PC-3 (cell line): ENCODE measurements at places on chromosomes 6 and 20. TPM values are rescaled to one million over a fixed set of nuclear protein-coding genes. Genes with fewer than 3 reads are reported as not detected.

- H3K4me1 ChIP-seq: peaks cover 7% of the 10 kb centered on the region
- H3K36me3 ChIP-seq: no peaks in the 10 kb centered on the region
- no peak overlapping the region for H3K4me3 ChIP-seq
These were observed 86.0 kb downstream of the MBOAT1 start for GRCh38 chr6:20126102-20126752.

- no peaks in the 10 kb centered on the region for H3K27me3 ChIP-seq
- DNase-seq: peak; percentile 96
- H3K36me3 ChIP-seq: no peaks in the 10 kb centered on the region
- peak overlapping the region; percentile 89 for H3K27ac ChIP-seq
These were observed 102.6 kb downstream of the CDC5L start for GRCh38 chr6:44489910-44490604.

- H3K4me1 ChIP-seq: no peaks in the 10 kb centered on the region
- peak; percentile 6 for DNase-seq
- H3K4me3 ChIP-seq: no peak overlapping the region
- H3K27me3 ChIP-seq: no peaks in the 10 kb centered on the region
- no peaks in the 10 kb centered on the region for H3K36me3 ChIP-seq
These were observed 27.6 kb upstream of the HACE1 start for GRCh38 chr6:104887350-104887749.

- no peak overlapping the region for H3K27ac ChIP-seq
- no peaks in the 10 kb centered on the region for H3K27me3 ChIP-seq
- H3K4me1 ChIP-seq: no peaks in the 10 kb centered on the region
- no peak overlapping the region for H3K4me3 ChIP-seq
- no peaks in the 10 kb centered on the region for H3K36me3 ChIP-seq
- no peak for DNase-seq
These were observed 48.3 kb upstream of the SLC35B3 start for GRCh38 chr6:8483650-8484049.

- no peak overlapping the region for H3K4me3 ChIP-seq
- DNase-seq: no peak
- no peaks in the 10 kb centered on the region for H3K27me3 ChIP-seq
- no peaks in the 10 kb centered on the region for H3K36me3 ChIP-seq
These were observed 404.6 kb downstream of the BTBD9 start for GRCh38 chr6:38234934-38235682.

GRCh38 chr20:53133125-53133524, 161.0 kb downstream of the TSHZ2 start:
- no peak overlapping the region for H3K4me3 ChIP-seq
- H3K4me1 ChIP-seq: no peaks in the 10 kb centered on the region
- no peaks in the 10 kb centered on the region for H3K36me3 ChIP-seq

GRCh38 chr6:169087443-169088041, 166.1 kb downstream of the THBS2 start:
- no peak overlapping the region for H3K4me3 ChIP-seq
- H3K27me3 ChIP-seq: no peaks in the 10 kb centered on the region
- H3K27ac ChIP-seq: no peak overlapping the region
- H3K4me1 ChIP-seq: peaks cover 3% of the 10 kb centered on the region; the same call in 1 of the 2 replicates
- no peak for DNase-seq

GRCh38 chr20:49811825-49812506, 662 bp upstream of the SLC9A8 start:
- no peaks in the 10 kb centered on the region for H3K36me3 ChIP-seq
- H3K27ac ChIP-seq: peak overlapping the region; percentile 80
- DNase-seq: no peak

DNA sequence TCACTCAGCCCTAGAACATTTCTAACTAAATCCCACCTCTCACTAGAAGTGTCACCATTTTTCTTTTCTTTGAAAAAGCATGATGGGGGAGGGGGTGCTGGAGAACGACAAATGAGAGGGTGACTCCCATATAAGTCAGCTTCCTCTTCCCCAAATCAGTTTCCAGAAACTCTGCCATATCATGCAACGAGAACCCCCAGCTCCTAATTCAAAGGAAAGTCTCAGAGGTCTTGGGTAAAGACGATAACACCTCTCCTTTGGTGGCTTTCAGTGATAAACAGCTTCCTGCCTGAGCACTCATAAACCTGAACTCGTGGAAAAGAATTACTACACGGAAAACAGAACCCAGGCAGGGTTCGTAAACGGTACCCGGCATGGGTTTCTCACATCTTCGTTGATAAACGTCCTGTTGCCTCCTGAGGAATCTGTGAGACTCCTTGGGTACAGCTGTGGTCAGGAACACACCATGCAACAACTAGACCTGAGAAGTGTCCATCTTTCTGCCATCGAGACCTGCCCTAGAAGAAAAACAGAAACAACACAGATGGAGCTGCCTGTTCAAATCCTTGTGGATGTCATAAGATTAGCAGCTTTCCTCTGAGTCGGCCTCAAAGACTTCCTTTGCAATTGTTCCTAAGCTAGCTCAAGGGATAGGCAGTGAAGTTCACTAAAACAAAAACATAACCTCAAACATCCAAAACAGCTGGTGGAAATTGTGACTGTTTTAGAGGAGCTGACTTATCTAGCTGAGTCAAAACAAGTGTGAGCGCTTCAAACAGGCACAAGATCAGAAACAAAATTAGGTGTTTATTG, 185.8 kb upstream of the PRDM1 start:
- H3K27ac ChIP-seq: no peak overlapping the region
- no peaks in the 10 kb centered on the region for H3K27me3 ChIP-seq
- H3K4me3 ChIP-seq: no peak overlapping the region
- H3K4me1 ChIP-seq: peaks cover 27% of the 10 kb centered on the region
- no peak for DNase-seq

GRCh38 chr6:125316621-125317020, 14.9 kb upstream of the HDDC2 start:
- peaks cover 18% of the 10 kb centered on the region for H3K27me3 ChIP-seq
- no peak overlapping the region for H3K4me3 ChIP-seq
- H3K36me3 ChIP-seq: no peaks in the 10 kb centered on the region
- no peak for DNase-seq
- no peak overlapping the region for H3K27ac ChIP-seq
- H3K4me1 ChIP-seq: no peaks in the 10 kb centered on the region

DNA sequence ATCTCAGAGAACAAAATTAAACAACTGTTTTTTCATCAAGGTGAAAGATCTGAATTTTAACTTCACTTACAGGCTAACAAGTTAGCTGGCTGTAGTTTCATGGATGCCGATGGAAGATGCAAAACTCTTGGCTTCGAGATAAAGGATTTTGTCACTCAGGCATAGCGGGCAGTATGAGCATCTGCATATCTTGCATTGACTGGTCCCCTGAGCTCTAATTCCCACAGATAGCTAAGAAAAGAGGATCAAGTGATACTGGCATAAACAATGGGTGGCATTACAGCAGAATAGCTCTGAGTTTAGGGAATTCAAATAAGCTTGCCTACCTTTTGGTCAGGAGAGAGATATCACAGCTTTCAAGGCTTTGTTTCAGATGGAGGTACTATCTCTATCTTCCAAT, 1.8 kb upstream of the CLVS2 start:
- no peaks in the 10 kb centered on the region for H3K36me3 ChIP-seq
- no peaks in the 10 kb centered on the region for H3K4me1 ChIP-seq
- DNase-seq: no peak
- no peak overlapping the region for H3K4me3 ChIP-seq
- H3K27ac ChIP-seq: no peak overlapping the region

DNA sequence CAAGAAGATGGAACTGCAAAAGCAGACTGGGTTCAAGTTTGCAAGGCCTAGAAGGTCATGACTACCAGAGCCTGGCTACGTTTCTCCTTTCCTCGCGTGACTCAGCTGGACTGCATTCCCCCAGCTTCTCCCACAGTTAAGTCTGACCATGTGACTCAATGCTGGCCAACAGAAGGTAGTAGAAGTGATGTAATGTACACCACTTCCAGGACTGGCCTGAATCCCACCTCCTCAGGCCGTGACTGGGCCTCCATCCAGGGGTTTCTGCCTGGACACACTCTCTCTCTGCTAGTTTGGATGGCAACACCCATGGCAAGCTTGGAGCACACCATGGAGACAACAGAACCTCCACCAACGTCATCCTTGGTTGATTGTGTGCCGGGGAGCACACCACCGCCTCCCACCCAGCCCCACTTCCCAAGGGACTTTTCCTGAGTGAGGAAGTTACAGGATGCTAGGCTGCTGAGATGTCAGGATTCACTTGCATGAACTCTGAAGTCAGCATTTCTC, 112.0 kb upstream of the CDYL start:
- no peaks in the 10 kb centered on the region for H3K4me1 ChIP-seq
- no peaks in the 10 kb centered on the region for H3K27me3 ChIP-seq
- H3K36me3 ChIP-seq: no peaks in the 10 kb centered on the region
- no peak for DNase-seq

DNA sequence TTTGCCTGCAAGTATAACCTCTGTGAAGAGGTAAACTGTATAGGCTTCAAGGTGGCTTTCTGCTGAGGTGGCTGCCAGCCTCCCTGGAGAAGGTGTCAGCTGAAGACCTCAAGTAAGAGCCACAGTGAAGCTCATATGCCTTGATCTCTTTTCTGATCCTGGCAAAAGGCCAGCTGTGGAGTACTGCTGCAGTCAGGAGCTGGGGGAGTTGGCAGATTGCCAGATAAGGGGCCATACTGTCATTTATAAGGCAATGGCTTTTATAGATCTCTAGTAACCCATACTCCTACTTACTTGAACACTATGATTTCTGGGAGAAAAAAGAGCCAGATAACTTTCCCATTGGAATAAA, 8.8 kb upstream of the CEP85L start:
- no peak overlapping the region for H3K4me3 ChIP-seq
- H3K36me3 ChIP-seq: no peaks in the 10 kb centered on the region
- H3K4me1 ChIP-seq: peaks cover 4% of the 10 kb centered on the region; the same call in 1 of the 2 replicates
- DNase-seq: no peak

DNA sequence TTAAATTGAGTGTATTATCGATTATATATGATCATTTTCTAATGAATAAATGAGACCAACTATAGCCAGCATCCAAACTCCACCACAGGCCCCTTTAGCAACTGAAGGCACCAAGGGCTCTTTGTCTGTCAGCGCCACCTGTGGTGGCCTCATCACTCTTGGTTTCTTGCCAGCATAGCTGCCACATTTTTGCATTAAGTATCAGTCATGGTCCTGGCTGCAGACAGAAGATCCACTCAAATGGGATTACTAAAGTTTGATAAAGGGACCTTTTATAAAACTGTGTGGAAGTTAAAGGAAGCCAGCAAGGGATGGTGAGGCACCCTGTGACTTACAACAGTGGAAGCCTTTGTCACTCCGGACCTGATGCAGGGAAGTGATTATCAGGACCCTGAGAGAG, 162.9 kb downstream of the C6orf118 start:
- H3K36me3 ChIP-seq: no peaks in the 10 kb centered on the region
- no peaks in the 10 kb centered on the region for H3K27me3 ChIP-seq
- no peak overlapping the region for H3K27ac ChIP-seq

GRCh38 chr20:47196091-47197081, 160.1 kb downstream of the ZMYND8 start:
- H3K4me3 ChIP-seq: peak overlapping the region; percentile 49
- peaks cover 29% of the 10 kb centered on the region for H3K4me1 ChIP-seq
- DNase-seq: peak; percentile 88

GRCh38 chr20:45685896-45686295, 15.9 kb upstream of the WFDC11 start:
- H3K4me1 ChIP-seq: no peaks in the 10 kb centered on the region
- no peak overlapping the region for H3K27ac ChIP-seq
- 0 out of 2 replicates have a peak, but pooled peaks cover 4% of the 10 kb centered on the region for H3K27me3 ChIP-seq
- DNase-seq: peak; percentile 28

DNA sequence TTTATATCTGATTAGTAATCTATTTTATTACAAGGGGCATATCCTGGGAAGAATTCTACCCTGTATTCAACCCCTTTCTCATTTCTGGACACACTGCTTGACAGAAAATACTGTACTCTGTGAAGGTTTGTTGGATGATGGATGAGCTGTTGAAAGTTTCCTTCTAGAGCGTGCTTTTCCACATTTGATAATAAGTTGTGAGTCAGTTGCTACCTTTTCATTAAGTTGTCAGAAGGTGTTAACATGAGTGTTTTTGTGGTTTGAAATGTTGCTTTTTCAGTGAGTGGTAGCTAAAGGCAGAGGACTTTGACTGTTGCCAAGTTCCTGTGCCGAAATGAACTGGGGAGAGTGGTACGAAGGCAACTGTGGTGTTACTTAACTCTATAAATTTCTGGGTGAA, 3.9 kb upstream of the ECI2 start:
- H3K27ac ChIP-seq: no peak overlapping the region
- DNase-seq: no peak
- no peaks in the 10 kb centered on the region for H3K36me3 ChIP-seq
- H3K27me3 ChIP-seq: no peaks in the 10 kb centered on the region

DNA sequence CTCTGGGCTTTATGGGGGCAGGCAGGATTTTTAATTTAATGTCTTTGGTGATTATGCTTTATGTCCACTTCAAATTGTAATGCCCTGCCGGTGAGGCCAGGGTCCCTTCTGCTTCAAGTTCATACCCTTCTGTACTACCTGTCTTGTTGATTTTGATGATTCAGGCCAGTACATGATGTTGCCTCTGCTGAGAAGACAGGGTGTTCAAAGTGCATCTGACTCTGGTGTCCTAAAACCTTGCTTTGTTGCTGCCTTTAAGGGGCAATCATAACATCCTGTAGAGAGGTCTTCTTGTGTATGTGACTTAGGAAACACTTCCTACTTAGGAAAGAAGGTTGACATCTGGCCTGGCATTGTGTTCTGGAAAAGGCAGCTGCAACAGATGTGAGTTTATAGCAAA, 113.2 kb downstream of the TMEM170B start:
- H3K27ac ChIP-seq: no peak overlapping the region
- peak; percentile 26 for DNase-seq
- no peak overlapping the region for H3K4me3 ChIP-seq
- H3K4me1 ChIP-seq: peaks cover 32% of the 10 kb centered on the region
- H3K27me3 ChIP-seq: no peaks in the 10 kb centered on the region

- no peaks in the 10 kb centered on the region for H3K4me1 ChIP-seq
- no peak overlapping the region for H3K4me3 ChIP-seq
- peaks cover 24% of the 10 kb centered on the region for H3K27me3 ChIP-seq
- H3K27ac ChIP-seq: no peak overlapping the region
- DNase-seq: no peak
These were observed 63.3 kb downstream of the PSMB1 start for GRCh38 chr6:170489836-170490235.

DNA sequence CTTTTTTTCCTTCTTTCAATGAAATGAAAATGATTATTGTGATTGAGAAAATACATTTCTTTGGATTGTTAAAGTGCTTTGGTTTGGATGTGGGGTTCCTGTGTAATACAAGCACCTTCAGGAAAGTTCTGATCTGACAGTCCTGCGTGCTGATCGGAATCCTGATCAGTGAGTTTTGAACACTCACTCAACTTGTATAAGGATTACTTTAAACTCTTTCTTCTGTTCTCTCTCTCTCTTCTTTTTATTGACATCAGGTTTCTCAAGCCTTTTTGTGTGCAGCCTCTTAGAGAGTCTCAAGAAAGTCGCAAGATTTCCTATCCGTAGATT, 710 bp downstream of the TINAG start:
- H3K36me3 ChIP-seq: no peaks in the 10 kb centered on the region
- H3K27me3 ChIP-seq: no peaks in the 10 kb centered on the region
- no peak overlapping the region for H3K4me3 ChIP-seq

- H3K36me3 ChIP-seq: no peaks in the 10 kb centered on the region
- peaks cover 53% of the 10 kb centered on the region for H3K27me3 ChIP-seq
- H3K27ac ChIP-seq: no peak overlapping the region
- no peak overlapping the region for H3K4me3 ChIP-seq
These were observed 59.0 kb upstream of the AFDN start for GRCh38 chr6:167767715-167768107.

The SLC17A3 gene
- total RNA-seq: not detected in 2 replicates

The SLC22A3 gene
- total RNA-seq: 0.47 and 0.92 TPM in 2 replicates

The BEND3 gene
- 4.5 and 6.3 TPM in 2 replicates for total RNA-seq

The CDH22 gene
- not detected in 2 replicates for total RNA-seq

The MCCD1 gene
- not detected in 2 replicates for total RNA-seq

The NFATC2 gene
- total RNA-seq: 12.4 and 12.9 TPM in 2 replicates

The SNAI1 gene
- total RNA-seq: 5.4 and 6.2 TPM in 2 replicates

The MRS2 gene
- total RNA-seq: 19.8 and 21.3 TPM in 2 replicates

The FLRT3 gene
- 2.6 and 2.8 TPM in 2 replicates for total RNA-seq

The PCK1 gene
- not detected in 2 replicates for total RNA-seq

The CDH26 gene
- total RNA-seq: 1.2 and 1.4 TPM in 2 replicates

The HUS1B gene
- 3.1 and 4.2 TPM in 2 replicates for total RNA-seq

The CALHM4 gene
- not detected in 2 replicates for total RNA-seq
